Aorta (tissue), 5 donors: ENCODE measurements at places on chromosomes 12 and 14. TPM values are rescaled to one million over a fixed set of nuclear protein-coding genes. Genes with fewer than 3 reads are reported as not detected.

The PDZRN4 gene
- polyA plus RNA-seq: 1.2 TPM

GRCh38 chr14:89564286-89564957 is 147.4 kb upstream of the FOXN3 start:
- no peak overlapping the region for H3K27ac ChIP-seq
- H3K4me1 ChIP-seq: peaks cover 2% of the 10 kb centered on the region
- no peak overlapping the region for H3K4me3 ChIP-seq
- no peaks in the 10 kb centered on the region for H3K27me3 ChIP-seq

- no peaks in the 10 kb centered on the region for H3K4me1 ChIP-seq
- no peaks in the 10 kb centered on the region for H3K27me3 ChIP-seq
- H3K27ac ChIP-seq: no peak overlapping the region
- no peak overlapping the region for H3K4me3 ChIP-seq
- DNase-seq: no peak
Measured at GRCh38 chr12:96240656-96241055, 46.5 kb downstream of the ELK3 start.

The RNASE2 gene
- polyA plus RNA-seq: 3.3 TPM

The AKAP5 gene
- polyA plus RNA-seq: 1.4 TPM

GRCh38 chr12:100955139-100955538 is 160.6 kb downstream of the ANO4 start:
- no peak overlapping the region for H3K4me3 ChIP-seq
- H3K27ac ChIP-seq: no peak overlapping the region
- H3K4me1 ChIP-seq: peaks cover 6% of the 10 kb centered on the region
- peak; percentile 72 for DNase-seq
- no peaks in the 10 kb centered on the region for H3K36me3 ChIP-seq

The CLEC9A gene
- not detected for polyA plus RNA-seq

DNA sequence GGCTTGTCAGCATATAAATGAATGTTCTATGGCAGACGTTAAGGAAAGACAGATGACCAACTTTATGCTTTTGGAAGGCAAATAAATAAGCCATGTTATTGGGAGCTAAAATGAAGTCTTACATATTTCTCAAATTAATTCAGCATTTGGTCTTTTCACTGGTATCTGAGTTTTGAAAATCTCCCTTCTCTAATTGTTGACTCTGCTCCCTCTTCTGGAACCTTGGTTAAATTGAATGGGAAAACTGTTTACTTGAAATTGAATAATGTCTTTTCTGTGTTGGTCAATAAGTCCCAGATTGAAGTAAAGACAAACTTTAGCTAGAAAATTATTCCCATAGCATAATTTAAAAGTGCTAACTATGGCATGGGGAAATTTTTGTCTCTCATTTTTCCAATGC is 38.7 kb downstream of the LGR5 start:
- no peak overlapping the region for H3K27ac ChIP-seq
- H3K4me1 ChIP-seq: no peaks in the 10 kb centered on the region
- no peak for DNase-seq
- no peaks in the 10 kb centered on the region for H3K27me3 ChIP-seq
- no peak overlapping the region for H3K4me3 ChIP-seq
- no peaks in the 10 kb centered on the region for H3K36me3 ChIP-seq

DNA sequence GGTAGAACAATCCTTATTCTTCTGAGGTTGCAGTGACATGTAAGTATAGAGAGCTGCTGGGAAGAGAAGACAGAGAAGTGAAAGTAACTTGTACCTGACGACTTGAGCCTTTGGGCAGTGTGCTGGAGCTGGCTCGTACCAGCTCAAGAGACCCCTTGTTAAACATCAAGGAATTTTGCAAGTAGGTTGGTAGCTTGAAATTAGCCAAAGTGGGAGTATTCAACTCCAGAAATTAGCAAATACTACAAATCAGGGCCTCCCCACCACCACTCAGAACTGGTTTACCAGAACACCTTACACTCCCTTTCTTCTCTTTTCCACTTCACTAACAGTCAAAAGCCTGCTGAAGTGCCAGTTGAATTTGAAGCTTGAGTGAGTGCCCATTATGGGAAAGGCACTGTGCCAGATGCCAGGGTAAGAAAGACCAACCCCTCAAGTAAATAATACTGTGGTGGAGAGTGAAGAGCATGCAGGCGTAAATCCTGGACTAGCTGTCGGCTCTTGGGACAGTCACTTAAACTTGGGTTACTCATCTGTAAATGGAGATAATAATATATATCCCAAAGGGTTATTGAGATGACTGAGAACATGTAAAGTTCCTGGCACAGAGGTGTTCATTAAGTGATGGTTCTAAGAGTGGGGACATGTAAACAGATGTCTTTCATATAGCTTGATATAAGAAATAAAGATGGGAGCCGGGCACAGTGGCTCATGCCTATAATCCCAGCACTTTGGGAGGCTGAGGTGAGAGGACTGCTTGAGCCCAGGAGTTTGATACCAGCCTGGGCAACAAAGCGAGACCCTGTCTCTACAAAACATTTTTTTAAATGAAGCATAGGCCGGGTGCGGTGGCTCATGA is 27.0 kb upstream of the EID3 start:
- DNase-seq: no peak
- no peak overlapping the region for H3K27ac ChIP-seq
- H3K27me3 ChIP-seq: no peaks in the 10 kb centered on the region
- H3K4me1 ChIP-seq: peaks cover 5% of the 10 kb centered on the region
- H3K4me3 ChIP-seq: no peak overlapping the region

The SLC5A8 gene
- polyA plus RNA-seq: not detected

- no peaks in the 10 kb centered on the region for H3K27me3 ChIP-seq
- no peak overlapping the region for H3K27ac ChIP-seq
- DNase-seq: no peak
- H3K4me3 ChIP-seq: no peak overlapping the region
Measured at GRCh38 chr14:72401632-72402376, 469.6 kb downstream of the RGS6 start.

- no peaks in the 10 kb centered on the region for H3K27me3 ChIP-seq
- no peaks in the 10 kb centered on the region for H3K36me3 ChIP-seq
- DNase-seq: no peak
- H3K4me1 ChIP-seq: no peaks in the 10 kb centered on the region
- H3K4me3 ChIP-seq: no peak overlapping the region
Measured at GRCh38 chr14:61493239-61493638, 171.9 kb downstream of the PRKCH start.

- no peaks in the 10 kb centered on the region for H3K27me3 ChIP-seq
- no peak for DNase-seq
- H3K4me3 ChIP-seq: no peak overlapping the region
- peaks cover 2% of the 10 kb centered on the region for H3K4me1 ChIP-seq
- H3K36me3 ChIP-seq: no peaks in the 10 kb centered on the region
Measured at GRCh38 chr12:116528498-116528897, 30.7 kb upstream of the MAP1LC3B2 start.

DNA sequence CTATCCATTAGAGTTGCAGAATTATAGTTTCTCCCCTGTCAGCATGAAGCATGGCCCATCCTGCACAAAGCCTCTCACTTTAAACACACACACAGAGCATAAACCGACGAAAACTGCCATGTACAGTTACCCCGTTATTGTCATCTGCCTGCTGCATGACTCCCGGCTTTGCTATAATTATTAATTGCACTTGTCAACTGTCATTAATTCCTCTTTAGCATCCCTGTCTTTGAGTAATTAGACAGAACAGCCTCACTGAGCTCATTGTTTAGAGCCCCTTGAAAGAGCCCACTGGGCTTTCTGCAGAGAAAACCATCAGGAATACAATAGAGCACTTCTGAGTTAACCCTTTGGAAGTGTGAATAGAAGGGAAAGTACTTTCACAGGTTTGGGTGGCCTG is 307.2 kb upstream of the SOX5 start:
- DNase-seq: no peak
- H3K27me3 ChIP-seq: no peaks in the 10 kb centered on the region
- H3K27ac ChIP-seq: no peak overlapping the region
- no peaks in the 10 kb centered on the region for H3K4me1 ChIP-seq

The IRAK3 gene
- polyA plus RNA-seq: 5.0 TPM

GRCh38 chr12:122880155-122880667 is 15.7 kb downstream of the VPS37B start:
- no peak for DNase-seq
- no peaks in the 10 kb centered on the region for H3K4me1 ChIP-seq
- no peaks in the 10 kb centered on the region for H3K27me3 ChIP-seq
- peak overlapping the region; percentile 17 for H3K27ac ChIP-seq
- H3K36me3 ChIP-seq: no peaks in the 10 kb centered on the region
- H3K4me3 ChIP-seq: no peak overlapping the region

GRCh38 chr12:16324272-16324671 is 23.2 kb upstream of the MGST1 start:
- DNase-seq: no peak
- no peaks in the 10 kb centered on the region for H3K36me3 ChIP-seq
- H3K27me3 ChIP-seq: no peaks in the 10 kb centered on the region
- H3K27ac ChIP-seq: no peak overlapping the region

The RFX4 gene
- polyA plus RNA-seq: not detected

- no peaks in the 10 kb centered on the region for H3K27me3 ChIP-seq
- no peak overlapping the region for H3K27ac ChIP-seq
- no peak for DNase-seq
- no peaks in the 10 kb centered on the region for H3K36me3 ChIP-seq
- H3K4me1 ChIP-seq: no peaks in the 10 kb centered on the region
Measured at GRCh38 chr14:65623759-65624158, 211.2 kb downstream of the FUT8 start.

DNA sequence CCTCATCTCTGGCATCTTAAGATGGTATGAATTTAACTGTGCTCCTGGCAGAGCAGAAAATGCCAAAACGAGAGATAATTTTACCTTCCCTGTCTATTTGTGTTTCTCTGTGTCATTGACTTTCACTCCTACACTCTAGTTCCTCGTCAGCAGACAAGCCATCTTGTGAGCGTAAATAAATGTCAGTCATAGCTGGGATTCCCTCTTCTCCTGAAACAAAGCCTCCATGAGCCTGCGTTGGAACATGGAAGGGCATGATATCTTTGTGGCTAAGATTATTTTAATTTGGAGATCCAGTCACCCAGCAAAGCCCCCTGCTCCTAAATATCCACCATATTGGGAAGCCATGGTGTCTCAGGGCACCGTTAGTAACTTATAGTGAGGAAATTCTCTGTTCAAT is 37.8 kb upstream of the TUNAR start:
- H3K4me1 ChIP-seq: no peaks in the 10 kb centered on the region
- H3K36me3 ChIP-seq: no peaks in the 10 kb centered on the region
- DNase-seq: no peak
- no peak overlapping the region for H3K4me3 ChIP-seq
- no peak overlapping the region for H3K27ac ChIP-seq
- H3K27me3 ChIP-seq: no peaks in the 10 kb centered on the region
